Effector CD8-positive, alpha-beta T cell (primary cell): ENCODE measurements at places on chromosomes 1 and 21.

- no peak for DNase-seq
Measured at GRCh38 chr21:36415375-36415774, 30.2 kb downstream of the CHAF1B start.

DNA sequence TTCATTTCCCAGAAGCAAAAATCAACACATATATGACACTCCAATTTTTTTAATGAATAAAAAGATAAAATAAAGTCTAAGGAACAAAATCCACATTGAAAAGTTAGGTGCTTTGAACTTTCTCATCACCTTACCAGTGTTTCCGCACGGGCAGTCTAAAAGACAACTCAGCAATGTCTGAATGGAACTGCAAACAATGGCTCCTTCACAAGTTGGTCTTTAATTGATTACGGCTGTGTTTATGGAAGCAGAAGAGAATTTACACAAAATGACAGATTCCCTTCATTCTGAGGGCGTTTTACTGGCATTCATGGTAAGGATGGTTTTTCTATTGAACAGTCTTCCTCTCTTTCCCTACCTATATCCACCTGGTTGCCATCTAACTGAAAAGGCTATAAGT, 65.0 kb upstream of the RNPC3 start:
- DNase-seq = no peak

DNA sequence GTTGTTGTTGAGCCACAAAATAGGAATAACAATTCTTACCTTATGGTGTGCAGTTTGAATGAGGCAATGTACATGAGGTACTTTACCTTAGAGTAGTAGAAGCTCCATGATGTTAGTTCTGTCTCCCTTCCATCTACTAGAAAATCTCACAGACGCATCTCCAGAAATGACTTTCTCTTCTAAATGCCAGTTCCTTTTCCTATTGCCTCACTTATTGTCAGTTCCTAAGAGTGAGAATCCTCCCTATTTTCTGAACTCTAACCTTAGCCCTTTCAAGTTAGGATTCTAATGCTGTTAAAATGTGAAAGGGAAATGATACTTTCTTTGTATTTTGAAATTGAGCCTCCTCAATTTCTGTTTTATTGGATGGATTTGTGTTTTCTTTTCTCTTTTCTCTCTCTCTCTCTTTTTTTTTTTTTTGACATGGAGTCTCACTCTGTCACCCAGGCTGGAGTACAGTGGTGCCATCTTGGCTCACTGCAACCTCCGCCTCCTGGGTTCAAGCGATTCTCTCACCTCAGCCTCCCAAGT, 18.6 kb upstream of the MAPKAPK2 start:
- no peak for DNase-seq

DNA sequence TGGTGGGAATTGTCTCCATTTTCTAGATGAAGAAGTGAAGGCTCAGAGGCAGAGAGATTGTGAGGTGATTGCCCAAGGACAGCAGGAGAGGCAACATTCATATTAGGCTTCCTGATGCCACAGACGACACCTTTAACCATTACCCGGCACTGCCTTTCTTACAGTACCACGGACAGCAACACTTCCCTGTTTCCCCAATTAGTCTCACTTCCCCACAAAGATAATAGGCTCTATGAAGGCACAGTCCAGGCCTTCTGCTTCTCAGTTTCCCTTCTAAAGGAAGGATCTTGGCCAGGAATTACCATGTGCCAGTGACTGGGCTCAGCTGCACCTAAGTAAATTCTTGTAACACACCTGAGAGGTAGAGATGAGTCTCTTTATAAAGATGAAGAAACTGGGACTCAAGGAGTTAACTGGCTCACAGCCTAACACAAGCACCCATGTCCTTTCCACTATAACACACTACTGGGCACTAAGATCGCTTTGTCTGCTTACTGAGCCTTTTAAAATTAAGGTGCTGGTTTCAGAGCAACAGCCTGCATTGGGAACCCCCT, 9.6 kb downstream of the IGSF9 start:
- DNase-seq = no peak

- no peak for DNase-seq
Measured at GRCh38 chr1:183912265-183912886, 107.5 kb downstream of the RGL1 start.

GRCh38 chr1:15180945-15181523, 27.5 kb downstream of the TMEM51 start:
- no peak for DNase-seq

- no peak for DNase-seq
Measured at GRCh38 chr1:62682531-62682930, 5.7 kb downstream of the DOCK7 start.

GRCh38 chr21:46459024-46459355, 299 bp downstream of the DIP2A start:
- no peak for DNase-seq

GRCh38 chr1:197235355-197235754, 32.7 kb upstream of the CRB1 start:
- no peak for DNase-seq

GRCh38 chr1:101739146-101739545, 257.6 kb downstream of the OLFM3 start:
- DNase-seq = no peak
